RPMI8226 (cell line): ENCODE measurements at places on chromosomes 12 and 14.

DNA sequence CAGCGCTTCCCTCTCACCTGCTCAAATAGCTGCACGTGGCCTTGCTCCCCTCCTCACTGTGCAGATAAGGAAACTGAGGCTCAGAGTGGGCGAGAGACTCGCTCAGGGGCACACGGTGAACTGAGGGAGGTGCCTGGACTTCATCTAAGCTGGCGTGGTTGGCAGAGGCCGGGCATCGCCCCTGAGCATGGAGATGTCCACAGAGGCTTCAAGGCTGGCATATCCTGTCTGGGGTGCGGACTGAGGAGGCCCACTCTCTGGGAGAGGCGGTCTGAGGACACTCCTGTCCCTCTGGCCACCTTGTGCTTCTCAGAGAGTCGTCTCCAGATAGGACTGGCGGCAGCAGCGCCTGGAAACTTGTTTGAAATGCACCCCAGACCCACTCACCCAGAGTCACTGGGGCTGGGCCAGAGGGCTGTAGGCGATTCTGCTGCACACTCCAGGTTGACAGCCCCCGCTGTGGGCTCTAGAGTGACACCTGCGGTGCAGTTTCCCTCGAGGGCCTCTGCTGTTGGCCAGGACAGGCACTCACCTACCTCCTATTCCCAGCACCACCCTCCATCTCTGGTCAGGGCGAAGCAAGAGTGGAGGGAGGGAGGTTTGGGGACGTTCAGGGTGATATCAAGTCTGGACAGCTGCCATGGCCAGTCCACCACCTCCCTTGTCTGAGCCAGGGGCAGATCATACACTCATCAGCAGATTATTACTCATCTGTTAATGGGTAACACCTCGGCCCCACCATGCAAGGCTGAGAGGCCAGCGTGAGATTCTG lies 11.2 kb upstream of the LBHD2 start:
- DNase-seq, result peak; percentile 30

DNA sequence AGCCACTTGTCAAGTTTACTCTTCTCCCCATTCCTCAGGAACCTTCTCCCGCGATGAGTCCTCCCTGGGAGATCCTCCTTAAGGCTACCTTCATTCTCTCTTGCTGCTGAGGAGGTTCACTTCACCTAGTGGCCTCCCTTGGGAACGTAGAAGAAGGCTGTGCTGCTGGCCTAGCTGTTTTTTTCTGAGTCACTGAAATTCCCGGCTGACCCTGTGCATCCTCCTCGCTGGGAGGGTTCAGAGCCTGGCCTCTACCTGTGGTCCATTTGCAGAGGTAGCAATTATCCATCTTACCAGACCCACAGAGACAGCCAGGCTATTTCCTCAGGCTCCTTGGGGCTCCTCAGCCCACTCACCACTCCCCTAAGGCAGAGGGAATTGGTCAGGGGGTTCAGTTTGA lies 4.6 kb downstream of the KRT82 start:
- no peak for DNase-seq

GRCh38 chr14:99304208-99304607 lies 32.2 kb upstream of the BCL11B start:
- no peak for DNase-seq

DNA sequence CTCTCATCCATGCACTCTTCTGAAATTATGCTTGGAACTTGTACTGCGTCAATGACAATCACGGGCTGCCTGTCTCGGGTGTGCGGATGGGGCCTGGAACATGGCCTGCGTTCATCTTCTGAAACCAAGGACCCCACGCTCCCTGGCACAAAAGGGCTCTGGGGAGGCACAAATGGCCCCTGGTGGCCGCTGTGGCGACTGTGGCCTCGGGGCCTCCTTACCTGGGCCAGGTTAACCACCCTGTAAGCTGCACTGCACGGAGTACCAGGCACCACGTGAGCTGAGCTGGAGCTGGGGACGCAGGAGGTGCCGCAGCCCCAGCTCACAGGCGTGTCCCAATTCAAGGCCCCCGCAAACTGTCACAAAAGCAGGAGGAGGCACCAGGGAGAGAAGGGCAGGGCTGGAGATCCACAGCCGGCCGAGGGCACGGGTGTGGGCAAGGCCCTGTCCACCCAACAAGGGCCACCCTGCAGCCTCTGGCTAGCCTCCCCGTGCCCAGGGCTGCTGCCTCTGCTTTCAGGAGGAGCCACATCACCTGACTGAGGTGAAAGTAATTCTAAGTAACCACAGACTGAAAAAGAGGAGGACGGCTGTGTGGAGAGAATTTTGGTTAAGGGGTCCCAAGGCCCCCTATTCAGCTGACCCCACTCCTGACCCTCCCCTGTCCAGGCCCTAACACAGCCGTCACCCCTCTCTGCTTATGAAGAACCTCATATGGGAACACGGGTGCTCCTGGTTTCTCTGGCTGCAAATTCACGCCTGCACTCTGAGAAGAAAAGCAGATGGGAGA lies 61.1 kb upstream of the GALNT9 start:
- no peak for DNase-seq

GRCh38 chr12:93803424-93803807 lies 126.2 kb downstream of the CRADD start:
- no peak for DNase-seq

DNA sequence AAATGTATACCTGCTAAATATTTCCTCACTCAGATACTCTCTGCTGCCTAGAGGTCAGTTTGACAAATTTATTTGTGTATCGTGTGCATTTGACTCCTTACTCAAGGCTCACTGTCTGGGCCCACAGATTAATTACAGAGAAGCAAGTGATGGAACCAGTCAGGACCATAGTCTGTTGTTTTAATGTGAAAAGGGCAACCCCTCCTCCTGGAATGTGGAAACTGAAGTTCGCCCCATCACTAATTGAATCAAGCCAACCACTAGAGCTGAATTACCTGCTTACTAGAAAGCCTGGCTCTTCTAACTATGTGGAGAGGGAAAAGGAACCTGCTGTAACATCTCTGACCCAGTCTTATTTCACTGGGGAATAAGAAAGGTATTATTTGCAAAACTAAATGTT lies 199.9 kb upstream of the KRR1 start:
- no peak for DNase-seq

- no peak for DNase-seq
Measured at GRCh38 chr14:68612049-68612448, 180.8 kb downstream of the ZFP36L1 start.

DNA sequence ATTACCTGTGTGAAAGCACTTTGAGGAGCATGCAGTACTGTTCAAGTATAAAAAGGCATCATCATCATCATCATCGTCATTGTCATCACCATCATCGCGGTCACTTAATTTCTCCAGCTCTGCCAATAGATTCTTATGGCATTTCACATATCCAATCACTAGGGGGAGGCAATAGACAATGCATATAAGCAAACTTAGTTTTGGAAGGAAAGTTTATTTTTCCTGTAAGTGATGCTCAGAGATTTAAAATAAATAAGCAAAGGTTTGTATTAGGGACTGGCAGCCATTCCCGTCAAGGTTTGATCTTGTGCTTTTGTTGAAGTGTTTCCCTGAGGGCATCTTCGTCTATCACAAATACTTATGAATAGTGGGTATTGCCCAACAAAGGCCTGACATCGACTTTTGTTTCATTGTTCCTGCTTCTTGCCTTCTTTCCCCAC lies 127.4 kb downstream of the KTN1 start:
- DNase-seq, result peak; percentile 21

DNA sequence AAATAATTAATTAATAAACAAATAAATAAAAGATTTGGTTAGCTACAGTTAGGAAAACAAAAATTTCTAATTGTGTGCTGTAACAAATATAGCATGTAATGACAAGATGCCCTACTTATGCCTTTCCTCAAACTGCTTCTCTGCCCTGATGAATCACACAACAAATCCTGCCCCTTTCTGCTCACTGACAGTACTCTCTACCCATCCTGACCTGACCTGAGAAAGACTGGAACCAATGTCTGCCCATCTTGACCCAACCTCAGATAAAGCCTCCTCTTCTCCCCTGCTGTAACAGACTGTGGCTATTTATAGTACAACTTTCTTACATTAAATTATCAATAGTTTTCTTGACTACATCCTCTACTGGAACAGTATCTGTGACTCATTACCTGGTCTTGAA lies 43.7 kb downstream of the PPP1R13B start:
- DNase-seq, result no peak

GRCh38 chr12:132966676-132967415 lies 10.7 kb upstream of the ZNF605 start:
- no peak for DNase-seq

DNA sequence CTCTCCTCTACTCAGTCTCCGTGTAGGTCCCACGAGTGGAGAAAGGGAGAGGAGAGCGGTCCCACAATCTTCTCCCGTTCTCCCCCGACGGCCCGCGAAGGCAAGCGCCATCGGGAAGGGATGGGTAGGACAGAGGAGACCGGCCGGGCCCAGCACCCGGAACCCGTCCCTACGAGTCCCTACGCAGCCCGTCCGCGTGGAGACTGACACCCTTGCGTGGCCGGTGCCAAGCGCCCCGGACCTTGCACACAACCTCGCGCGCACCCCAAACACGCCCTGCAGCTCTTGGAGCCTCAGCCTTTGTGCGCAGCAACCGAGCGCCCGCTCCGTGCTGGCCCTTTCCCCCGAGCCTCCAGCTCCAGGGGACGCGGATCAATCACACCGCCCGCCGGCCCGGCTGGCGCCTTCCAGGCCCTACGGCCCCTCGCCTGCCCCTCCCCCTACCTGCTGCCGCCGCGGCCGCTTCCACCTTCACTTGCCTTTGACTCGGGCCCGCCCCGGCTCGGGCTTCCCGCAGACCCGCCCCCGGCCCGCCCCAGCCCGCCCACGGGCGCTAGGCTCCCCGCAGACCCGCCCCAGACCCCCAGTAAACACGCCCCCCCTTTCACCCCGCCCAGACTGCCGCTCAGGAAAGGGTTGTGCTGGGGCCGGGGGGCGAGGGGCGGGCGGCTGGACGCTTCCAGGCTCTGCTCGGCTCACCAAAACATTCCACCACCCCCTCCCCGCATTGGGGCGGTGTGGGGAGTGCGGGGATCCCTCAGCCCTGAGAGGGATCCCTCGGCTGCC lies at the start of gene NDRG2:
TSS of gene NDRG2 (minus strand) at position 477 of the 786 bp plus-strand sequence. CDS start 1,746 bp downstream, outside the sequence.
- DNase-seq, result peak; percentile 50

GRCh38 chr12:65840793-65841670 lies 16.7 kb downstream of the HMGA2 start:
- DNase-seq, result no peak

GRCh38 chr14:103748534-103748857 lies 32.9 kb downstream of the ZFYVE21 start:
- peak; percentile 34 for DNase-seq

- no peak for DNase-seq
Measured at GRCh38 chr12:68835333-68835908, 27.4 kb downstream of the MDM2 start.

DNA sequence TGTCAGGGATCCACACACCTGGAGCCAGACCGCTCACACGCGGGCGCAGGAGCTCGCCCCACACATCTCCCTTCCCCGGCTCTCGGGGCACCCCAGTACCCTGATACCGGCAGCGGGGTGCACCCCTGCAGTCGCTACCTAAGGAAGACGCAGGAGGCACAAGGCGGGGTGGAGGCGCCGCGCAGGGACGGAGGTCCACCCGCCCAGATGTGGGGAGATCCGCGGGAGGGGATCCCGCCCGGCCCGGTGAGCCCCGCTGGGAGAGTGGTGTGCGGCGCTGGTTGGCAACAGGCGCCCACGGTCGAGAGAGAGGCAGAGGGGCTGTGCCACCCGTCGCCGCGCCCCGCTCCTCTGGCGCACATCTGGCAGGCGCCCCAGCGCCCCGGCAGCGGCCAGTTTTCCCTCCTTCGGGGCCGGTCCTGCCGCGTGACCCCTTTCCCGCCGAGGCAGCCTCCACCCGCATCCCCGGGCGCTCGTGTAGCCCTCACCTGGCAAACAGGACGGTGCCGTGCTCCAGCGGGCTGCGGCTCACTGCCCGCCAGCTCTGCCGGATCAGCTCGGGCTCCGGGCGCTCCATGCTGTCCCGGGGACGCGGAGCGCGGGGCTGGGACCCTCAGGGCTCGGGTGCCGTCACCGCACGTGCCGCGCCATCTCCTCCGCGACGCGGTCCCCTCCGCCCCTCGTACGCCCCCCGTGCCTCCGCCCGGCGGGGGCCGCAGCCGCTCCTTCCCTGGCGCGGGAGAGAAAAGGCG lies 469 bp downstream of the NGB start:
- DNase-seq, result peak; percentile 16

DNA sequence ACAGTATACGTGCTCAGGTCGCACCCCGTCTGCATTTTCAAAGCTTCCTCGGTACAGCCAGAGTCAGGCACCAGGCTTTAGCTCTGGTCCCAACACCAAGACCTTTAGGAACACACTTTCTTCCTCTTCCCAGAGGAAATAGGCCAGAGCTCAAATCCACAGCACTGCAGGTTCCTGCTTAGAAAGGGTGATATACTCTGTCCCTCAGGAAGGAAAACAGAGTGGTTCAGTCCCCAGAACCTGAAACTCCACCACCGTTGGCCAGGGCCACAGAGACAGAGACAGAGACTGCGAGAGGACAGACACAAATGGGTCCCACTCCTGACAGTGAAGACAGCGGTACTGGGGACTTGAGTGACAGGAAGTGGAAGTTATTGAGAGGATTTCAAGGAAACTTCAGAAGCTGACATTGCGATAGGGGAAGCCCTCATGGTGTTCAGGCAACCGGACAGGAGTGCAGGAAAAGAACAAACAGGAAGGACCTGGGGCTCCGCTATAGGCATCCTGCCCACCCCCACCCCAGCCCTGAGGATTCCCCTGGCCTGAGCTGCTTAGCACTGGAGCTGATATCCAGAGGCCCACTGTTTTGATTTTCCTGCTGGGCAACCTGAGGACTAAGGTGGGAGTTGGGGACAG lies 5.5 kb upstream of the KRT8 start:
- no peak for DNase-seq

GRCh38 chr14:44081146-44081545 lies 425.9 kb downstream of the FSCB start:
- no peak for DNase-seq

- DNase-seq, result no peak
Measured at GRCh38 chr12:62363506-62363905, 103.1 kb upstream of the MON2 start.

- no peak for DNase-seq
Measured at GRCh38 chr14:32611752-32612151, 282.7 kb downstream of the AKAP6 start.

DNA sequence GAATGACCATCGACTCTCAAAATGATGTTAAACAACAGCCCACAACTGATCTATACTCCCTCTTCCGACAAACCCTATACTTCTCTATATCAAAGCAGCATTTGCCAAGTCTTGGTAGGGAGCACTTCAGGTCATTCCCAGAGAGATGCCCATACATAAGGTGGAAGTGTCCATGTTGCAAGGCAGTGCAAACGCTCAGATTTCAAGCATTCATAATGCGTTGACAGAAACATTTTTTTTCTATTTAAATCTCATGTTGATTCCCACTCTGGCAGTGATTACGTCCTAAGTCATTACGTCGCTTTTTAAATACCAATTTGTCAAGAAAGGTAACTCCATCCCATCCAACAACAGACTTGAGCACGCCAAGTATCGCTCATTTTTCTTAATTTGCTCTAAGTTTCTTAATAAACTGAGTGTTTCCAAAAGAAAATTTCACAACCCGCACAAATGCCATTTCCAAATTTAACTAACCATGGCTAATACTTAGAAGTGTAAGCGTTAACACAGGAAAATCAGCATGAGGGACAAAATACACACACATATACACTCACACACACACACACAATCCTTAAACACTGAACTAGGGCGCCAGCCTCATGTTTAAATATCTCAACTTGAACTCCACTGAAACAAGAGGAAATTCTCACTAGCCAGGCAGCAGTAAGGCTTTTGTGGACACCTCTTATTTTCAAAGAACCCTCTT lies 1.1 kb downstream of the GXYLT1 start:
- DNase-seq, result peak; percentile 4
